Fibroblast of lung (primary cell): ENCODE measurements at places on chromosomes 5 and 9. TPM values are rescaled to one million over a fixed set of nuclear protein-coding genes. Genes with fewer than 3 reads are reported as not detected.

Gene EFCAB9
- not detected in 2 replicates for total RNA-seq

Gene FOXD4L6
- total RNA-seq, result not detected in 2 replicates

Gene YIPF5
- 69.6 and 83.2 TPM in 2 replicates for total RNA-seq

Gene CXXC5
- total RNA-seq, result 29.0 and 43.9 TPM in 2 replicates

Gene ACSL6
- 0.26 and 0.33 TPM in 2 replicates for total RNA-seq

Gene PCDHA1
- under 0.01 TPM in 2 replicates for total RNA-seq

Gene CCNO
- not detected in 2 replicates for total RNA-seq

DNA sequence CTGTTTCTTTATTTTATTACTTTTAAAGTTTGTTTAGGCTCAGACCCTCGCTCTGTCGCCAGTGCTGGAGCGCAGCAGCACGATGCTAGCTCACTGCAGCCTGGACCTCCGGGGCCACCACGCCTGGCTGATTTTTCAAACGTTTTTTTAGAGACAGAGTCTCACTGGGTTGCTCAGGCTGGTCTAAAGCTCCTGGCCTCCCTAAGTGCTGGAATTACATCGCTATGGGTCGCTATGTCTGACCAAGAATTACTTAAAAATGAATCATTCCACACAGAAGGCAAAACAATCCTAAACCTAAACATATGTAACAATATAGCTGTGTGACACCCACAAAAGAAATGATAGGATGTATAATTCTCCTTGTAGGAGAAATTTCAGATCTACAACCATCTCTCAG, 86.9 kb upstream of the SIMC1 start:
- no peak overlapping the region for H3K27ac ChIP-seq
- H3K27me3 ChIP-seq, result peaks cover 2% of the 10 kb centered on the region
- no peaks in the 10 kb centered on the region for H3K36me3 ChIP-seq
- no peak overlapping the region for H3K4me3 ChIP-seq
- peak; percentile 69 for DNase-seq

DNA sequence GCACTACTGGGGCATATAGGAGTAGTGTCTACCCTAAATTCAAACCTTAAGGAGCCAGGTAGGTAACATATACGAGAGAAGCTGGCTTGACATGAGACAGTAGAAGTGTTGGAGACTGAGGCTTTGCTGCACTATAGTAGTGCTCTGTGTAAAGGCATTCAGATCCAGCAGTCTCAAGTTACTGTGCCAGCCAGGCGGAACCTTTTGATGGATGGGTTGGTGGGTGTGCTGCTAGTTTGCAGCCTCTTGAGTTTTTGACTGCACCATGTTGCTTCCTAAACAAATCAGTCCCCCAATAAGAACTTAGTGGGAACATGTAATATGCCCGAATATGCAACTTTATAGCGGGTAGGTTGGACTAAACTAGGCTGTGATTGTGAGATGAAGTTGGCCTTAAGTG, 1.5 kb downstream of the CLTA start:
- no peak overlapping the region for H3K27ac ChIP-seq
- peak overlapping the region; percentile 98 for H3K4me3 ChIP-seq
- H3K4me1 ChIP-seq, result peaks cover 12% of the 10 kb centered on the region

- no peak overlapping the region for H3K4me3 ChIP-seq
- no peak for DNase-seq
- H3K27ac ChIP-seq, result no peak overlapping the region
- H3K27me3 ChIP-seq, result no peaks in the 10 kb centered on the region
- H3K4me1 ChIP-seq, result peaks cover 2% of the 10 kb centered on the region
These were observed 119.0 kb upstream of the KLF9 start for GRCh38 chr9:70533492-70533891.

GRCh38 chr5:125316391-125316790, 570.0 kb upstream of the ZNF608 start:
- no peak for DNase-seq
- peaks cover 1% of the 10 kb centered on the region for H3K4me1 ChIP-seq
- no peaks in the 10 kb centered on the region for H3K27me3 ChIP-seq

DNA sequence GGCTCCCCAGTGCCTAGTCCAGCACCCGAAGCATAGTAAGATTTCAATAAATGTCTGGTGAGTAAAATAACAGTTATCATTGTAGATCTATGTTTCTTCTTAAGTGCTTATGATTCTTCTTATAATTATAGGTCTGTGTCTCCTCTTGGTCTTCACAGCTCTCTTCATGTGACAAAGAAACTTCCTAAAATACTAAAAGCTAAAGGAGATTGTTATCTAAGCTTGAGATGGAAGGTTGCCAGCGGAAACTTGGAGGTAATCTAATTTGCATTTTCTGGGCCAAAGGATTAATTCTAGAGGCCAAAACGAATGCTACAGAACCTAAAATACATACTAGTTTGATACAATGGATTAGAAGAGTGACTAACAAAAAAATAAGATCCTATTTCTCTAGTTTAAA, 13.6 kb upstream of the ARHGAP26 start:
- H3K4me3 ChIP-seq, result no peak overlapping the region
- no peaks in the 10 kb centered on the region for H3K4me1 ChIP-seq
- H3K36me3 ChIP-seq, result no peaks in the 10 kb centered on the region
- no peak for DNase-seq

GRCh38 chr5:128546658-128547281, 8.7 kb upstream of the FBN2 start:
- no peaks in the 10 kb centered on the region for H3K4me1 ChIP-seq
- DNase-seq, result no peak
- no peak overlapping the region for H3K4me3 ChIP-seq
- H3K27me3 ChIP-seq, result no peaks in the 10 kb centered on the region
- H3K36me3 ChIP-seq, result no peaks in the 10 kb centered on the region

GRCh38 chr9:36559036-36559695, 13.5 kb upstream of the MELK start:
- H3K36me3 ChIP-seq, result no peaks in the 10 kb centered on the region
- H3K27me3 ChIP-seq, result no peaks in the 10 kb centered on the region
- no peak for DNase-seq
- peaks cover 3% of the 10 kb centered on the region for H3K4me1 ChIP-seq
- H3K4me3 ChIP-seq, result no peak overlapping the region

DNA sequence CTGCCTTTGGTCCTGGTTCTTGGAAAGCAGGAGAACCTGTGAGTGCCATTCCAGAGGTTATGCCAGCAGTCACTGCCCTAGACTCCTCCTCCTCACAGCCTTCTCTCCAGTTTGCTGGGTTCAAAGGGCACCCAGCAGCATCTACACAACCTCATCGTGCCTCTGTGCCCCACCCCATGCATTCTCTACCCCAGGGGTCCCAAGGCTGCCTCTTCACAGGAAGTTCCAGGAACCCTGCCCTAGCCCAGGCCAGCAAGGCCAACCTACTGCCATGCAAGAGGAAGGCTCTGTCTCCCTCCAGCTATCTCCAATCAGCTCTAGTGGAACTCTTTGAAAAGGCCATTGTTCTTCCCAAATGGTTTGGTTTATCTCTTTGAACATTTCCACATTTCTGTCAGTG, 21.2 kb downstream of the ENC1 start:
- H3K27me3 ChIP-seq, result no peaks in the 10 kb centered on the region
- H3K4me1 ChIP-seq, result no peaks in the 10 kb centered on the region
- no peak overlapping the region for H3K4me3 ChIP-seq
- DNase-seq, result no peak
- no peaks in the 10 kb centered on the region for H3K36me3 ChIP-seq

- no peaks in the 10 kb centered on the region for H3K4me1 ChIP-seq
- no peak for DNase-seq
- no peaks in the 10 kb centered on the region for H3K36me3 ChIP-seq
- H3K27ac ChIP-seq, result no peak overlapping the region
These were observed 65.8 kb downstream of the KIAA1958 start for GRCh38 chr9:112552229-112553056.

- H3K27ac ChIP-seq, result no peak overlapping the region
- DNase-seq, result no peak
- H3K36me3 ChIP-seq, result peaks cover 33% of the 10 kb centered on the region
- H3K4me3 ChIP-seq, result no peak overlapping the region
- H3K4me1 ChIP-seq, result peaks cover 13% of the 10 kb centered on the region
- H3K27me3 ChIP-seq, result no peaks in the 10 kb centered on the region
These were observed 2.1 kb upstream of the INPP5E start for GRCh38 chr9:136441681-136442245.

DNA sequence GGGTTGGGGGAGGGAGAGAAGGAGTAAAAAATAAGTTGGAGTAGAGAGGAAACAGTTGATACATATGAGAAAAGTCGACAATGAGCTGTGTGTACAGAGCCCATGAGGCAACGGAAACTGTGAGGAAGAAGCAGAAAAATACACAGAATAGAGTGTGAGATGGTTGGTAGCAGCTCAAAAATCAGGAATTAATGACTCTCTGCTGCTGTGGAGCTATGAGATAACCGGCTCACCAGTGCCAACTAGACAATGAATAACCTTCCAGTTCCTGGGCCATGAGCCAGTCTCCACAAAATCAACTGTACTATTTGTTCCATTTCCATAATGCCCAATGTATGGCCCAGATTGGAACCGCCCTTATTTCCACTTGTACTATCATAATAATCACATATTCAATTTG, 53.1 kb upstream of the NREP start:
- H3K27me3 ChIP-seq, result no peaks in the 10 kb centered on the region
- no peak overlapping the region for H3K27ac ChIP-seq
- H3K36me3 ChIP-seq, result no peaks in the 10 kb centered on the region
- H3K4me1 ChIP-seq, result no peaks in the 10 kb centered on the region
- DNase-seq, result no peak

DNA sequence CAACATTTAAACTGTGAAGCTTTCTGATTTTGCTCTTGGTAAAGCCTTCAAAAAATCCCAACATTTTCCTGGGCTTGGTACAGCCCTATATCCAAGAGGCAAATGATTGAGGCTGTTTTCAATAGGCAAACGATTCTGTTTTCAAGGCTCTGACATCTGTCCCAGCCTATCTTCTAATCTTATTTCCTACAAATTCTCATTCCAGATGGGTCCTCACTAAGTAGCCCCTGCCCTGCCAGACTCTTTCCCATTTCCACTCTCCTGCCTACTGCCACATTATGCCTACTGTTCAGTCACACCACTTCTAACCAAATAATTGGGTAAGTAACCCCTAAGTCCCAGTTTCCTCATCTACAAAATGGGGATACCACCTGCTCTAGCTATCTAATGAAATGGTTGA, 3.5 kb downstream of the GBA2 start:
- no peak for DNase-seq
- H3K4me1 ChIP-seq, result peaks cover 7% of the 10 kb centered on the region
- H3K27ac ChIP-seq, result no peak overlapping the region
- H3K27me3 ChIP-seq, result no peaks in the 10 kb centered on the region
- peak overlapping the region; percentile 97 for H3K4me3 ChIP-seq
- H3K36me3 ChIP-seq, result peaks cover 17% of the 10 kb centered on the region

- no peaks in the 10 kb centered on the region for H3K4me1 ChIP-seq
- H3K4me3 ChIP-seq, result no peak overlapping the region
- no peak overlapping the region for H3K27ac ChIP-seq
- no peaks in the 10 kb centered on the region for H3K36me3 ChIP-seq
- DNase-seq, result no peak
These were observed 453.3 kb upstream of the KLF4 start for GRCh38 chr9:107942856-107943255.

GRCh38 chr9:116304761-116305160, 151.2 kb downstream of the PAPPA start:
- H3K27me3 ChIP-seq, result no peaks in the 10 kb centered on the region
- H3K36me3 ChIP-seq, result no peaks in the 10 kb centered on the region
- no peak overlapping the region for H3K27ac ChIP-seq

DNA sequence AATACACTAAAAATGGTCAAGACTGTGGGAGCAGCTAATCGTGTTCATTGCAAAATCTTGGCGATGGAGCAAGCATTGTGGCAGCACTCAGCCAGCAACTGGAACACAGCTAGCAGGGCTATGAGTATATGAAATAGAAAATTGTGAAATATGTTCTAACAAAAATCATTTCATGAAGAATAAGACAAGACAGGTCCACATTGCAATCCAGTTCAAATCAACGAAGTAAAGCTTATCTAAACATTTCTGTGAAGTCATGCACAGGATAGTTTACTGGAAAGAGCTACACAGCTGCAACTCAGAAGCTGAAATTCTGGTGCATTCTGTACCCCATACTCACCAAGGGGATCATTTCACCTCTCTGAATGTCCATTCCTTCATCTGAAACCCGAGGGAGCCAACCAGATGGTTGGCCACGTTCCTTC, 5.3 kb upstream of the NFIL3 start:
- no peaks in the 10 kb centered on the region for H3K27me3 ChIP-seq
- H3K36me3 ChIP-seq, result no peaks in the 10 kb centered on the region
- peak overlapping the region; percentile 15 for H3K27ac ChIP-seq
- peaks cover 5% of the 10 kb centered on the region for H3K4me1 ChIP-seq
- DNase-seq, result no peak
